Activated CD4-positive, alpha-beta T cell treated with anti-CD3 and anti-CD28 coated beads for 1 hour (primary cell): ENCODE measurements at places on chromosomes 7 and 10.

- no peak for DNase-seq
These were observed 122.3 kb downstream of the DOCK4 start for GRCh38 chr7:112083776-112084355.

DNA sequence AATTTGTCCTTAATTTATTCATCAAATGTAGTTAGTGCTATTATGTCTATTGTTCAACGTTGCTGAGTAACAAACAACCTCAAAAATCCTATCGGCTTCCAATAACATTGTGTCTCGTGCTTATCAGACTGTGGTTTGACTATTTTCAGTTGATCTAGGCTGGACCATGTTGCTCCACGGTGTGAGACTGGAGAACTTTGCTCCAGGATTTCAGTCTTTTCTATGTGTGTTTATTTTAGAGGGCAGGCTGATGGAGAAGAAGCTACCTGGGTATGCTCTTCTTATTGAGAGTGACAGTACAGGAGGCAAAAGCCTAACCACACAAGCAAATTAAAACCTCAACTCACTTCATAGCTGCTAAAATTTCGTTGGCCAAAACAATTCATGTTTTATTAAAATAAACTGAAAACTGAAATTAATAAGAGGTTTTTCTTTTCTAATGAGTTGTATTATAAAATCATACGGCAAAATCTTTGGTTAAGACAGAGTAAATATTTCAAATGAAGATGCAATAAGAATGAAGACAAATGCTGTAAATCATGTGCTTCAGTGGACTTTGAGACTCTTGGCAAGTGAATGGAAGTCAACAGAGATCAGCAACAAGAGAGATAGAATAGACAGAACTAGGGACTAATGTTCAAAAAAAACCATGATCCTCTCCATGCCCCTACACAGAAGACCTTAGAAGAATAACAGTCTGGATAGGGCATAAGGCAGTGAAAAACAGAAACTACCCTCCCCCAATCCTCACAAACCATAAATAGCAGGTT, 418.0 kb upstream of the ETV1 start:
- DNase-seq = no peak

DNA sequence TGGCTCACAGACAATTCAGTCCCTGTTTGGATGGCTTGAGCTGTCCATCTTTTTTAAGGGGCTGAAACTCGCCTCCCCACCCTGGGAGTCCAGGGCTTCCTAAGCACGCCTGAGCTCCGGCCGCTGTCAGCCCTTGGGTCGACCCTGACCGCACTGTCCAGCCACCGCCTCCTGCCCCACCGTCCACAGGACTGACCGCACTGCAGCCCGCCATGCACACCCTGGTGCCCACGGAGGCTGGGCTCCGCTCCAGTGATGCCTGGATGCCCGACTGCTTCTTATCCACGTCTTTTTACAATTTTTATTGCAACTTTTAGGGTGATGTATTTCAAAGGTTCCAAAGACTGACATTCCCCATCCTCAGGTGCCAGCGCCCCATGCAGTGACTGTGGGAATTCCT, 39.4 kb upstream of the FOXL3 start:
- no peak for DNase-seq

GRCh38 chr10:33616956-33617355, 282.5 kb upstream of the NRP1 start:
- no peak for DNase-seq

DNA sequence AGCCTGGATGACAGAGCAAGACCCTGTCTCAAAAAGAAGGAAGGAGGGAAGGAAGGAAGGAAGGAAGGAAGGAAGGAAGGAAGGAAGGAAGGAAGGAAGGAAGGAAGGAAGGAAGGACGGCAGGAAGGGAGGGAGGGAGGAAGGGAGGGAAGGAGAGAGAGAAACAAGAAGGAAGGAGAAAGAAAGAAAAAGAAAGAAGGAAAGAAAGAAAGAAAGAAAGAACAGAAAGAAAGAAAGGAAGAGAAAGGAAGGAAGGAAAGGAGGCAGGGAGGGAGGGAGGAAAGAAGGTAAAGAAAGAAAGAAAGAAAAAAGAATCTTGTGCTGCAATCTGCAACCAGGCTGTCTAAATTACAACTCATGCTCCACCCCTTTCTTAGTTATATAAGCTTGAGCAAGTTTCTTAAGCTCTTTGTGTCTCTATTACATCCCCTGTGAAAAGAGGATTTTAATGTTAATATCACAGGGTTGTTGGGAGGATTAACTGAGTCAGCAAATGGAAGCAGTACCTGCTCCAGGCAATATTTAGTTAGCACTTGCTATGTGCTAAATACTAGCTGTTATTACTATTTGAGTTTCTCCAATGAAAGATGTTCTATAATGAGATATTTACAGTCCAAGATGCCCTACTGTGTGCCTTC, 917.9 kb upstream of the AUTS2 start:
- no peak for DNase-seq

GRCh38 chr7:123553159-123553558, 4.5 kb downstream of the NDUFA5 start:
- no peak for DNase-seq

DNA sequence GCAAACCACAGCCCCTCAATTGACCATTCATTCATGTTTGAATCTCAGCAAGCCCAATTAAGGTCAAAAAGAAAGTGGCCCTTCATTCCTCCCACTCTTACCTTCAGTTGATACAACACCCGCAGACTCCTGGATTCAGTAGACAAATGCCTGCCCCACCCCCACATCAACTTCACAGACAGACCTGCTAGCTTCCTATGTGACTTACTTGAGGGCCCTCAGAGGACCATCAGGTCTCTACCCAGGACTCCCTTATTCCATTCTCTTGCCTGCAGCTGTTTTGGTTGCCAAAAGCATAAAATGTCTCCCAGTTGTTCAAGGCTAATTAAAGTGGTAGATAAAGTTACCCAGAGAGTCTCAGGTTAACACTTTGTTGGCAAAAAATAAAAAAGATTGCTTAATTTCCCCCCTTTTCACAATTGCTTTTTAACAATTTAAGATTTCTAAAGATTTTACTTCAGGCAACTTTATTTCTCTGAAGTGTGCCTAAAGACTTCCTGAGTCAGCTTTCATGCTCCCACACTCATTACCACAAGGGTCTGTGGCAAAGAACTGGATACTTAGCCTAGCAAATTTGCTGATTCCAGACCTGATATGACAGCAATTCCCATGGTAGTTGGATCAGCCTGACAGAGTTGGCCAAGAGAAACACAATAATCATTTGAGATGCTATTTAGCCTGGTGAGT, 3.3 kb upstream of the MTERF1 start:
- DNase-seq = no peak

- no peak for DNase-seq
These were observed 44.9 kb downstream of the MINDY4 start for GRCh38 chr7:30815951-30816644.

DNA sequence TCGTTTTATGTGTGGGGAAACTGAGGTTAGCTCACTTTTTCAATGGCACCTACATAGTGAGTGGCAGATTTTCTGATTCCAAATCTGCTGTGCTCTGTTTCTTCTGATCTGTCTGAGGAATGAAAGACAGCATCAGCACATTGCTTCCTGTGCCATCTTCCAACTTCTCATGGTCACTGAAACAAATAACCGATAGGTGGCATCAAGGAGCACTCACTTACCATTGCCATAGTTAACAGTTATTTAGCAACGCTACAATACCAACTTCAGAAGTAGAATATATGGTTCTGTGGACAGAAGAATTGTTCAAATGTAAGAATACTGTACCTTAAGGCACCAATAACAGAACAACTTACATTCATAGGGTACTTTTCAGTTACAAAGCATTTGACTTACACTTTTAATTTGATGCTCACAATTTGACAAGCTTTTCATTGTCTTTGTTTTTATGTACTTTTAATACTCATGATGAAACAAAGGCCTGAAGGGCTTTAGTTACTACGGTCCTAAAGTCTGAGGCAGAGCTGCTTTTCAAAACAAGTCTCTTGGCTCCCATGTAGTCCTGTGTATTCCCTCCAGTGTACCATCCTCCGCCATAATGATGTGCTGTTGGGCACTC, 228.9 kb upstream of the TCF7L2 start:
- DNase-seq = no peak

DNA sequence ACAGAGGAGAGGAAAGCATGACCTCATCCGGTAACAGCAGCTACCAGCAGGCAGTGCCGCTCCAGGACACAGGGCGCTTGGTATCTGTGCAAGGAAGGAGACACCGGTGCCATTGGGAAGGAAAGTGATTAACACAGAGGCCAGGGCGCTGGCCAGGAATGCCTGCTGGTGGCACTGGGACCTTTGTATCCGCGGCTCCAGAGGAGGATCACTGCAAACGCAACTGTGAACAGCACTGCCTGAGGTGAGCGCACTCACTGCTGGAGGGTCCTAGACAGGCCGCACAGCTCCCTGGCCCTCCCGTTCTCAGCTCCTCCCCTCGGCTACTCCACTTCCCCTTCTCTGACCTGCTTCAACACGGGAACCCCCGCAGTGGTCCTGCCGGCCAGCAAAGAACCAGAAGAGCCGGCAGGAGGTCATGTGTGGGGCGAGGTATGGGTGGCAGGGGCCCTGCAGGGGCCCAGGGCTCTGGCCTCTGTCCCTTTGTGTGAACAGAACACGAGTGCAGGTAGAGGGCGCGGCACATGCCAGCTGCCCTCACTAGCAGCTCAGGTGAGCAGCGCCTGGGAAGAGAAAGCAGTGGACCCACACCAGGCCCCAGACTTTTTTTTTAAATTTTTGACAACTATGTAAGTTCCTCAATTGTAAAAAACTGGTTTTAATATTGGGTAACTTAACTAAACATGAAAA, 107.6 kb downstream of the VIPR2 start:
- no peak for DNase-seq

- DNase-seq = no peak
These were observed at the start of gene CTTNBP2 for GRCh38 chr7:117873310-117874190. Gene CTTNBP2 (minus strand): TSS chr7:117873441. CDS start chr7:117873415, 26 bp downstream.

- DNase-seq = no peak
These were observed 185.5 kb downstream of the ZNF365 start for GRCh38 chr10:62559481-62560200.

DNA sequence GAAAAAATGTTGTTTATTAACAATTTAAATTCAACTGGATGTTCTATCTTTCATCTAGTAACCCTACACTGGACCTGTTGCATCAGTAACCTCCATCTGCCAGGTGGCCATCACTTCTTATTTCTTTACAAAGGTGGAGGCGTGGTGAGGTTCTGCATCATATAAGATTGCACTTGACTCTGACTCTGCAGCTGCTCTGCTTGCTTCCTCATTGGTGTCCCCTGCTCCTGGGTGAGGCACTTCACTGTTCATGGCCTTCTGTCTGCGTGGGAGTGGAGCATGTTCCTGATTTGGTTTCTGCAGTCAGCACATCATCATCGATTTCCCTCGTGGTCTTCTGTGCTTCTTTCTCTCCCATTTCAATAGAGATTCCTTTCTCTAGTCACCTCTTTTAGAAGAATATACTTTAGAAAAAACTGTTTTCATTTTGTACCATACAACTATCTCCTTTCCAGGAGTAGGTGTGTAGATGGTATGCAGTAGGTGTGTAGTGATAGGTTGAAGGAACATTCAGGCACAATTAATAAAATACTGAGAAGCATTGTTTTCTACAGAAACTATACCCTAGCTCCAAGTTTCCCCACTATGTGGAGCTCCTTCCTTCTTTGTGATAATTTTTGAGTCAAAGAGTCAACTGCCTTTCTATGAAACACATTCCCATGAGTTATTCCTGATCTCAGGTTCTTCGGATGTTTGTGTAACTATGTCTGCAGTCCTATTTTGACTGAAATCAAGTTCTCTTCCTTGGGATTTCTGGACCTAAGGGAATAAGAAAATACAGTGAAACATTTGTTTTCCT, 231.7 kb upstream of the CNTNAP2 start:
- no peak for DNase-seq

GRCh38 chr7:138885383-138886147, 87.6 kb upstream of the ATP6V0A4 start:
- no peak for DNase-seq

DNA sequence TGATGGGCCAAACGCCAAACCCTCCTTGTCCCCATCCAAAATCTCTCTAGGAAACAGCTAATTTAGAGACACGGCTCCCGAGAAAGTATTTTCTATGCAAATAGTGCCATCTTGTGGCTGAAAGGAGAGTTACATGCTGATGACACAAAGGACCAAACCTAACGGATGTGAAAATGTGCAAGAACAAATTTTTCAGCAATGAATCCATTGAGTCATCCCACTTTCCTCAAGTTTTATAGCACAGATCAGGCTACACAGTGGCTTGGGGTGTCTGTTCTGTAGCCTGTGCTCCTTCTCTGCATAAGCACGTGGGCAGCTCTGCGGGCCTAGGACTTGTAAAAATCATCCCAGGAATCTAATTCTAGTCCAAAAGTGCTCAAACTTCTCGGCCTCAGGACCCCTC, 154.8 kb upstream of the PRR15 start:
- no peak for DNase-seq

- no peak for DNase-seq
These were observed 1.9 kb upstream of the PAX4 start for GRCh38 chr7:127619681-127620405.

GRCh38 chr10:84076540-84077195, 62.6 kb upstream of the GHITM start:
- no peak for DNase-seq

GRCh38 chr10:7171825-7172224, 239.0 kb downstream of the SFMBT2 start:
- DNase-seq = no peak

GRCh38 chr10:96704563-96704962, 15.8 kb downstream of the PIK3AP1 start:
- no peak for DNase-seq

GRCh38 chr7:79504607-79505389, 51.3 kb upstream of the MAGI2 start:
- no peak for DNase-seq

GRCh38 chr10:79029478-79030390, 39.0 kb upstream of the ZMIZ1 start:
- DNase-seq = no peak

DNA sequence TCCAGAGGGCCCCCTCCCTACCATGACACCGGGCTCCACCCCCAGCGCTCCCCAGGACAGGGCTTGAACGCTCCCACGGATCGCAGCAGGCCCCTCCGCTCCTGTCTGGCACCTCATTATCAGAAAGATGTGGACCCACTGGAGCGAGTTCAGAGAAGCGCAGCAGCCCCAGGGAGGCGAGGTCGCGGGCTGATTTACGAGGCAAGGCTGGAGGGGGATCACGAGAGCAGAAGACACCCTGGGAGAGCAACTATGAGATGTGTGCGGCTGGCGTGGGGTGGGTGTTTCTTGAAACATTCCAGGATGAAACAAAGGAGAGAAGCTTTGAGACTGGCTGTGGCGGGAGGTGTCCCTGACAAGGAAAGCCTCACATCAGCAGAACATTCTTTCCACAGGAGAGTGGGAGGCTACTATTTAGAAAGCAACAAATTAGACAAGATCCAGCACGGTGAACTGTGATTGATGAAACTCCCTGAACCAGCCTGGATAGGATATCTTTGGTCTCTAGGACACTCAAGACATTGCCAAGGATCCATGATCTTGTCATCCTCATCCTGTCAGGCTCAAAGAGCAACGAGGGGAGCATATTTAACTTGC, 66.0 kb downstream of the JCAD start:
- no peak for DNase-seq

DNA sequence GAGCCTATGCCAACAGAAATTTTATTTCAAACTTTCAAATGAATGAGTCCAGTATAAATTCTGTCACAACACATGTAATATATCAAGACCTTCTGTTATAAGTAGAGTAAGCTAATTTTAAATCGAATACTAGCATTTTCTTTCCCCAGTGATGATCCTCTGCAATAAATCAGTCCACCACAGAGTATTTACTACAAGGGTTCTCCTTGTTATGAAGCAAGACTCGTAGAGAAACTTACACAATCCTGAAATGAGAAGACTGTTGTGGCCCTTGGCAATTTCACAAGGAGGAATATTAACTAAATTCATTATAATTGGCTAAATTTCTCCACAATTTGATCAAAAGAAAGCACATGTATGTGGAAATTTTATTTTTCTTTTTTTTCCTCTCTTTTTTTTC, 312.4 kb upstream of the DGKB start:
- DNase-seq = no peak
